ENCODE measurements at places on chromosomes 7 and 10.

GRCh38 chr7:43652364-43652763 is 69.5 kb downstream of the STK17A start:
- no peak for DNase-seq

DNA sequence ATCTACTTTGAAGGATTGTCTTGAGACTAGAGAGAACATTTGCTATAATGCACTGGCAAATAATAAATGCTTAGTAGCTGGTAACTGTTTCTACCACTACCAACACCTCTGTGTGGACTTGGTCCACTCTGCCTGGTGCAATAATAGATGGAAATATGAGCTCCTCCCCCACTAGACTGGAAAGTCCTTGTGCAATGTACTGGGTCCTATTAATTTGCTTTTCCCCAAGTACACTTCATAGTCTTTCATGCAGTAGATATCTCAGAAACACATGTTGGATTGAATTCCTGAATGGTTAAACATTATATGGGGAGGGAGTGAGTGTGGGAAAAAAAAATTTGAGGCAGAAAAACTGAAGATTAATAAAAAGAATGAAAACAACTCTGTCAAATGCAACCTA is 119.3 kb downstream of the C10orf90 start:
- no peak for DNase-seq

DNA sequence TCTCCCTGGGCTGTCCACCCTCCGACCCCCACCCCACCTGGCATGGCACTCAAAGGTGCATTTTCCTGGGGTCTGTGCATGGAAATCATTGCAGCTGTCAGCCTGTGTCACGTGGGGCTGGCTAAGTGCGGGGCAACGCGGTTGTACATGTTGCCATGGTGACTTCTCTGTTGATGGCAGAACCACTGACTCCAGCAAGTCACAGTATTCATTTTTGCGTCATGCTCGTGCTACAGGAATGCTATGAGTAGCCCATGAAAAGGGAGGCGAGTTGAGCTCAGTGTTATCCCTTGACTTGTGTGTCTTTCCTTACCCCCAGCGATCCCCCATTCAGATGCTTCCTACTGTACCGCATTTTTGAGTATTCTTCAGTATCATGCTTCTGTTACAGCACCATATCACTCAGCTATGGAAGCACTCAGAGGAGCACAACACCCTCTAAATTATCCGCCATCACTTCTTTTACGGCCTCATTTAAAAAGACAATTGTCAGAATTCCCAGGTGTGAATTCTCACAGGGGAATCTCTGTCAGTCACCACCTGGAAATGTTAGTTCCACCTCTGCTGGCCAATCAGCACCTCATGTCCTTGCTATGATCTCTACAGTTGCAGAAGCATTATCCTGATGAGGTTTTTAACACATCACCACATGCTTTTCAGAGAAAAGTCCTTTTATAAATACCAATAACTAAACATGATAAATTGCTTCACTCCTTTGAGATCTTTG is 194.4 kb upstream of the C7orf33 start:
- no peak for DNase-seq

GRCh38 chr7:95126053-95126709 is 198.2 kb downstream of the PON1 start:
- DNase-seq: no peak

DNA sequence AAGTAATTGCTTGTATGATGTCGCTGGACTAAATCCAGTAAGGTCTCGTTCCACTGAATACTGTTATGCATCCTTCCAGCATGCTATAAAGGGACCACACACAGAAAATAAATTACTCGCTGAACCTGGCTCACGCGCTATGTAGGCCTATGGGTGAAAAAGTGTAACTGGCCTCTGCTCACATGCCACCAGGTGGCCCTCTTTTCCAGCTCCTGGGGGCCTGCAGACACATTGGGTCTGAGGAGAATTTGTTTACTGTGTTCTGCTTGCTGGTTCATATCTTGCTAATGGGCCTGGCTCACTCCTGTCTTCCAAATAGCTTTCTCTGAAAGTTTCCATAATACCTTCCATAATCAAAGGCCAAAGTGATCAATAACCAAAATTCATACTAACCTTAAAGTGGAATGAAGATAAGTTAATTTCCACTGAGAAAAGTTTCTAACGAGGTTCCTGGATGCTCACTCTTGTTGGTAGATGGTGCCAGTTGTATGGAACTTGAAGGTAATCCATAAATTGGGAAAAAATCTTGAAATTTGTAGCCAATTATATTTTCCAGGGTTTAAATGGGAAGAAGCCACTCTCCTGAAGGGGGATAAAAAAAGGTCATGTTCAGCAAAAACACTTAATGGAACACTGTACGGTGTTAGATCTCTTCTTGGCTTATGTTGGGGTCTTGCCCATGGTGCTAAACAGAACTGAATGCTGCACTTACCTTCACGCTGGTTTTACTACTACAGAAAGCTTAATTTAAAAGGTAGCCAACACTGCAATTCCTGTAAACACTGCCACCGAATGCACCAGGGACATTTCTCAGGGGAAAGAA is 27.0 kb upstream of the ZPBP start:
- peak; percentile 30 for DNase-seq

DNA sequence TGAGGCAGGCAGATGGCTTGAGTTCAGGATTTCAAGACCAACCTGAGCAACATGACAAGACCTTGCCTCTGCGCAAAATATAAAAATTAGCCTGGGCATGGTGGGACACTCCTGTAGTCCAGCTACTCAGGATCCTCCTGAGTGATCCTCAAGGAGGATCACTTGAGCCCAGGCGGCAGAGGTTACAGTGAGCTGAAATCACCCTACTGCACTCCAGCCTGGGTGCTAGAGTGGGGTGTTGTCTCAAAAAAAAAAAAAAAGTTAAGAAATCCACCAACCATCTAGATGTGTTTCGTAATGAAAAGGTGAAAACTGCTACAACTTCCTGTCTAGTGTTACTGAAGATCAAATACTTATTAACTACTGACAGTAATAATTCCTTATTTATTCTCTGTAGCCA is 8.1 kb downstream of the GLCCI1 start:
- no peak for DNase-seq

GRCh38 chr10:75883081-75884072 is 452.0 kb downstream of the LRMDA start:
- DNase-seq: no peak

- no peak for DNase-seq
Observed at GRCh38 chr7:41328131-41328530, 374.8 kb downstream of the INHBA start.

GRCh38 chr7:33882040-33882837 is 23.1 kb upstream of the BMPER start:
- DNase-seq: no peak

- DNase-seq: no peak
Observed at GRCh38 chr7:22255342-22255741, 101.6 kb downstream of the RAPGEF5 start.

DNA sequence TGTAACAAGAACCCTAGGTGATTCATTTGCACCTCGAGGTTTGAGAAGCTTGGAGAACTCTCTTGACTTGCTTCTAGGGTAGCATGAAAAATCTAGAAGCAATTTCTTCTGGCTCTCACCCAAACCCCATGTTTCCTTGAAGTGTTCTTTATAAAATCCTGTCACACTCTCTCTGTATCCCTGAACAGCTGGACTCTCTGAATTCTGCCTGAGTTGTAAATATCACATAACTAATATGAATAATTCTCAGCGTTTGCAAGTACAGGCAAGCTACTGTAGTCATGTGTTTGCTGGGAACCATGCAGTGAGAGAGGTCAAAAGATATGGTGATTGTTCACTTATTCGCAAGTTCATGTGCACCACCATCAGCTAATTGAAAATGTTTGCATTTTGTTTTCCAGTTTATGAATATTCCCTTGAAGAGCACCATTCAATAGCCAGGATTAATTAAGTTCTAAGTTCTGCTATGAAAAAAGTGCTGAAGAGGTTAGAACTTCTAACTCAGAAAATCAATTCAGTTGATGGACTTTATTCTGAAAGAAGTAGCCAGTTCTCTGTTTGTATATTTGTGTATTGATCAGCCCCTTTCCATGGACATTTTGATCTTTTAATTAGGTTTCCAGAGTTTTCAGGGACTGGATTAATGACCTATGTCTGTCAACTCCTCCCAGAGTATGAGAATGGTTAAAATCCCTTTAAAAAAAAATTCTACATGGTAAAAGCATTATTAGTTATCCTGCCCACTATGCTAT is 243.0 kb downstream of the PLXDC2 start:
- DNase-seq: no peak

DNA sequence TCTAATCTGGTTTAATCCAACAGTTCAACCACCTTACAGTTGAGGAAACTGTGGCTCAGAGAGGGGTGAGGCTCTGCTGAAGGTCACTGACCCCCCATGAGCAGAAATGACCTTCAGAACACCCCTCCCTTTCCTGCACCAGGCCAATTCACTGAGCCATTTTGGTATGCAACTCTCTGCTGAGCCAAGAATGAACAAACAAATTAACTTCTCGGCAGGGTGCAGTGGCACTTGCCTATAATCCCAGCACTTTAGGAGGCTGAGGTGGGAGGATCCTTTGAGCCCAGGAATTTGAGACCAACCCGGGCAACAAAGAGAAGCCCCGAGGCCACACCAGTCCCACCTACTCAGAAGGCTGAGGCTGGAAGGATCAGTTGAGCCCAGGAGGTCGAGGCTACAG is 29.8 kb downstream of the PDGFA start:
- DNase-seq: no peak

DNA sequence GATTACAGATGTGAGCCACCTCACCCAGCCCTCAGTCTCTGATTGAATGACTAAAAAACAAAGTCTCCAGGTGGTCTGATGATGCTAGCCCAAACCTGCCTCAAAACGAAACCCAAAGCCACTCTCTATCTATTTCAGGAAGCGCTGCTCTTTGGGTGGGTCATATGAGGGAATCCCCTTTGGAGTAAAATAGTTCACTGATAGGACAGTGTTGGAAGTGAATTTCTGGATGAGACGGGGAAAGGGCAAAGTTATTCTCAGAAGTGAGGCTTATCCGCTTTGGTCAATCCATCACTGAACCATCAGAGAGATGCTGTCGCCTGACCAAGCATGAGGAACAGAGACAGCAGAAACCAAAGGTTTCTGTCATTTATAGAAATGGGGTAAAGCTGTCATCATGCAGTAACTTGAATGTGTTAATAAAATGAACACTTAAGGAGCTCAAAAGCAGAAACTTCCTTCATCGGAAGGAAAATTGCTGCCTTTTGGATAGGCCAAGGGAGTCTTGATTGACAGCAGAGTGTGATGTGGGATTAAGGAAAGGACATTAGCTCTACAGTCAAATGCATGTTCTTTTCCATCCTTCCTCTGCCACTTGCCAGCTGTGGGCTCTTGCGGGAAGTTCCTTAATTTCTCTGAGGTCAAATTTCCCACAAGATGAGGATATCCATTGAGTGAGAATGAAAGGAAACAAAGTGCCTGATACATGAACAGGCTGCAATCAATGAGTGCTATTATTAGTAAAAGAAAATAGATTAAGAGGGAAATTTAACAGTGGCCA is 64.9 kb upstream of the C1QL3 start:
- no peak for DNase-seq

- no peak for DNase-seq
Observed at GRCh38 chr10:130350996-130351395, 214.8 kb downstream of the GLRX3 start.

GRCh38 chr10:49831352-49832035 is 69.4 kb upstream of the OGDHL start:
- DNase-seq: no peak

DNA sequence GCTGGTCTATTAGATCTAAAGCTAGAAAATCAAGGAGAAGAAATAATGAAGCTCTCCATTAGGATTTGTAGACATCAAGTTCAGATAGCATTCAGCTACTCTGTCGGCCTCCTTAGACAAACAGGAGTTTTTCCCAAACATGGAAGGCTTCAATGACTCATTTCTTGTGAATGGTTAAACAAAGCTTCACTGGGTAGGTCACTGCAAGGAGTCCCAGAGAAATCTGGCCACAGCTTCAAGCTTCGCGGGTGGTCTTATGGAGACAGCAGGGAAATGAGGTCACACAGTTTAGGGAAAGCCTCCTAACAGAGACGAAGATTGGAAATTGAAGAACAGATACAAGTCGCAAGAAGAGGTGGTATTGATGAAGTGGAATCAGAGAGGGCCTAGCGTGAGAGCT is 22.6 kb upstream of the LRRC72 start:
- no peak for DNase-seq

Data from stimulated activated CD4-positive, alpha-beta T cell treated with anti-CD3 and anti-CD28 coated beads, Interleukin-2, amount 100 ng/mL, for 24 hours (primary cell).